ENCODE measurements at places on chromosomes 2 and 18.

GRCh38 chr18:44731530-44732237 lies 51.0 kb downstream of the SETBP1 start:
- no peak for DNase-seq

- DNase-seq: no peak
These were observed 148.8 kb downstream of the HRH4 start for GRCh38 chr18:24609254-24609653.

DNA sequence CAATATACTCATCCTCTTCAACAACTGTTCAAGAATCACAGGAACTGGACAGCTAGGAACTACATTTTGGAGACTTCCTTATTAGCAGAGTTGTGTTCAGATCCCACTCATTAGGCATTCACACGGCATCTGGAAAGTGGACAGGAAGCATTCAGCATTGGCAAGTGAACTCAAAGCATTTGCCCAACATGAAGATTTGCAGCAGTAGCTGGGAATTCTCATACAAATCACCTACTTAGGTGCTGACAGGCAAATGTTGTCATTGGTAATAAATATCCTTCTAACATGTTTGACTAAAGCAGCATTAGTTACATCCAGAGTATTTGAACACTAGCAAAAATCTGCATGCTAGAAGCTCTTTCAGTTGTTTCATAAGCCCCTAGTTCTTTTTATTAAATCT lies 350.8 kb downstream of the PTH2R start:
- DNase-seq: no peak

DNA sequence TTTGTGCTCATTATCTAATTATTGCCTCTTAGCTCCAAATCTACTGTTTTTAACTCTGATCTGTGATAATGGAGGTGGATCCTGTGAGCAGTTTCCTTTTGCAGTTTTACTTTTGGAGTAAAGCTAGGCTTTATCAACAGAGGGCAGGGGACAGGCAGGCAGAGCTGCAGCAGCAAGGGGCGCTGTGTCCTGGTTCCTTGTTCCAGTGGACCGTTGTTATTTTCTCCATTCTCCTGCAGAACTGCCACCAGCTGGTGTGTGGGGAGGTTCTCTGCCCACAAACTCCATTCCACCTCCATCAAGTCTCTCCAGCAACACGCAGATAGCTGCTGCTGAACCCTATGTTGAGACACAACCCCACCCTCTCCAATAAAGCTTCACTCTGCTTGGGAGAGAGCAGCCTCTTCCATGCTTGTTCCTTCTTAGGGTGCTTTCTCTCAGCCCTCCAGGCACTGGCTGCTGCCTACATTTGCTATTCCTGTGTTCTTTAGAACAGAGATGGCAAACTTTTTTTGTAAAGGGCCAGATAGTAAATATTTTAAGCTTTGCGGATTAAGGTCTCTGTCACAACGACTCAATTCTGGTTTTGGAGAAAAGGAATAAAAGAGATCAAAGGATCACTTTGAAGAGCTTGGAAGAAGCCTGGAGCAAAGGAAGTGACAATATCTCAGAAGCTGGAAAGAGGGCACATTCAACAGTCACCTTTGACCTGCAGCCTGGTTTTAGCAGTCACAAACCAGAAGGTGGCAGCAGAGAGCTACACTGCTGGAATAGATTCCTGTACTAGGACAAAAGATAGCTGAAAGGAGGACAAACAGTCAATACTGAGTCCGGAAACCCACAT lies 208.8 kb downstream of the CCDC178 start:
- peak; percentile 16 for DNase-seq

DNA sequence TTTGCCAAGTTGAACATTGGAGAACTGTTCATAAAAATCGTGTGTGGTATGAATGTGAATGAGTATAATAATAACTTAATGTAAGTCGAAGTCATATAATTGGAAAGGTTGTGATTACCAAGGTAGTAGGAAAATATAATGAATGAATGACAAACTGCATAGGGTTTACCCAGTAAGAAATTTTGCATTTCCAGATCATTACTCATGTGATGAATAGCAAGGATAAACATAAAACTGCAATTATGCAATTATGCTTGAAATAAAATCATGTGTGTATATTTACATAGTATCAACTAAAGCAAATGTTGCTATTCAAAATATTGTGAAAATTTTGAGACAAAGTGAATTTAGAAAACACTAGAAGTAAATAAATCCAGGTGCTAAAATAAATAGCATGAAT lies 1108.7 kb upstream of the TMEFF2 start:
- no peak for DNase-seq

DNA sequence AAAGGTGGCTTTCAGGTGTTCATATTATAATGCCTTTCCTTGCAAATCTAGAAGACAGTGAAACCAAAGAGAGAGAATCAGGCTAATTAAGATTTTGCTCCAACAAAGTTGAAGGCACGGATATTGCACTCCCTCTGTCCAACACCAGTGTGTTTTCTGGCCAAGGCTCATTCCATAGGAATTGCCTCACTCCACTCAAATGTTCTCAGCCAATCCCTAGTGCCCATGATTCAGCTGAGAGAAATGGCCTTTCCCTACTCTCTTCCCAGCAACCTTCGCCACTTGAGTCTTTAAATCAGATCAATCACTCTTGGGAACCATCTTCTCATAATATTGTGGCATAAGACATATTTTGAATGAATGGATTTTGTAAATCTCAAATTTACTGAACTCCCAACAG lies 768.2 kb upstream of the ACVR2A start:
- DNase-seq: no peak

- DNase-seq: peak; percentile 7
These were observed 110.0 kb upstream of the EPAS1 start for GRCh38 chr2:46187112-46187618.

DNA sequence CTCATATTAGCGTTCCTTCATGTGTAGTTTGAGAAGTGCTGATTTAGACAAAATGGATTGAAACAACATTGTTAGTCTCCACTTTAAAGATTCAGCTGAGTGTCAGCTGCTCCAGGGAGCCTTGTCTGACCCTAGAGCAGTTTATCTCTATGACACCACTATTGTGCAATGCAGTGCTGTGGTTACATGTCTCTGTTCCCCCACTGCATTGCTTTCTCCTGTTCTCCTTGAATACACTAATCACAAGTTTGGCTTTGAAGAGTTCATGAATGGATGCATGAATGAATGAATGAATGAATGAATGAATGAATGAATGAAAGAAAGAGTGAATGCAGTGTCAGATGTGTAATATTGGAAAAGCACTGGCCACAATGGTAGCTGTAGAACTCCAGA lies 38.3 kb downstream of the GCG start:
- DNase-seq: no peak

All from stimulated activated CD8-positive, alpha-beta memory T cell treated with anti-CD3 and anti-CD28 coated beads, Interleukin-15, amount 100 ng/mL, for 48 hours (primary cell).